ENCODE measurements at places on chromosomes 4 and X. TPM values are rescaled to one million over a fixed set of nuclear protein-coding genes. Genes with fewer than 3 reads are reported as not detected.
A peak's percentile ranks its signal among the peaks of the same experiment; 100 is the strongest.

The SSX2B gene
- not detected for total RNA-seq

The PAGE4 gene
- total RNA-seq: not detected

The TLL1 gene
- not detected for total RNA-seq

The PCDH18 gene
- total RNA-seq: not detected

The LRIT3 gene
- not detected for total RNA-seq

The RASSF6 gene
- total RNA-seq: not detected

The FGF5 gene
- total RNA-seq: not detected

The MAP7D2 gene
- 0.40 TPM for total RNA-seq

The CYSLTR1 gene
- total RNA-seq: 2.1 TPM

The FGD1 gene
- total RNA-seq: 0.12 TPM

The REPS2 gene
- total RNA-seq: not detected

DNA sequence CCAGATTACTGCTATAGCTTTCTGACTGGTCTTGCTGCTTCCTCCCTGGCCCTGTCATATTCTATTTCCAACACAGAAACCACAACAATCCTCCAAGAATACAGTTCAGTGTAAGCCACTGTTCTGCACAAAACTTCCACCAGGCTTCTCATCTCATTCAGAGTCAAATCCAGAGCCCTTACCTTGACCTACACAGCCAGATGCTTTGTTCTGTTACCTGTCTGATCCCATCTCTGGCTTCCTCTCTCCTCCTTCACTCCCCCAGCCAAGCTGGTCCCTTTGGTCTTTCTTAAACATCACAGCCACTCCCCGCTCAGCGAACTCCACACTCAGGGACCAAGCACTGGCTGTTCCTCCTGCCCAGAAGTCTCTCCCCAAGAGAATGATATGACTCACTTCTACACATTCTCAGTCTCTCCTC is 84.8 kb upstream of the BMP2K start:
- DNase-seq: no peak
- H3K27me3 ChIP-seq: peaks cover 21% of the 10 kb centered on the region
- no peak overlapping the region for H3K4me3 ChIP-seq
- no peaks in the 10 kb centered on the region for H3K36me3 ChIP-seq
- no peak overlapping the region for H3K27ac ChIP-seq

GRCh38 chr4:69196209-69196965 is 18.2 kb downstream of the UGT2B11 start:
- DNase-seq: no peak
- H3K27me3 ChIP-seq: no peaks in the 10 kb centered on the region
- H3K4me1 ChIP-seq: no peaks in the 10 kb centered on the region
- H3K27ac ChIP-seq: no peak overlapping the region
- no peak overlapping the region for H3K4me3 ChIP-seq
- H3K36me3 ChIP-seq: no peaks in the 10 kb centered on the region

- H3K36me3 ChIP-seq: no peaks in the 10 kb centered on the region
- peaks cover 3% of the 10 kb centered on the region for H3K4me1 ChIP-seq
- peaks cover 9% of the 10 kb centered on the region for H3K27me3 ChIP-seq
- no peak overlapping the region for H3K27ac ChIP-seq
- DNase-seq: no peak
- no peak overlapping the region for H3K4me3 ChIP-seq
Measured at GRCh38 chrX:53269536-53270107, 11.8 kb downstream of the IQSEC2 start.

DNA sequence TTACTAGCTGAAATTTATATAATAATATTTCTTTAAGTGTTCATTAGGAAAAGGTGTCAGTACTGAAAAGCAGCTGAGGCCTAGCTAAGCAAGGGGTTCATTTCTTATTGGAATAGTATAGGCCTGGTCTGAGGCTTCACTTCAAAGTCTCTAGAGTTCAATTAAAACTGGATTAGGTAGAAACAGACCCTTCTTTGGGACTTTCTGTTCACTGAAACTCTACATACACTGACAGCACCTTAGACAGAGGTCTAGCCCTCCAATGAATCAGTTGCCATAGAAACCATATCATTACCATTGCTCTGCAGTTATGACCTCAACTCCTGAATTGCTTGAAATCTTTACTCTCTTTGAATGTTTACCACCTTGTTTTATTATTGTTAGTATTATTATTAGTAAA is 86.4 kb upstream of the MAB21L2 start:
- no peaks in the 10 kb centered on the region for H3K36me3 ChIP-seq
- no peak overlapping the region for H3K27ac ChIP-seq
- no peaks in the 10 kb centered on the region for H3K27me3 ChIP-seq
- no peak overlapping the region for H3K4me3 ChIP-seq
- DNase-seq: no peak
- H3K4me1 ChIP-seq: peaks cover 2% of the 10 kb centered on the region

DNA sequence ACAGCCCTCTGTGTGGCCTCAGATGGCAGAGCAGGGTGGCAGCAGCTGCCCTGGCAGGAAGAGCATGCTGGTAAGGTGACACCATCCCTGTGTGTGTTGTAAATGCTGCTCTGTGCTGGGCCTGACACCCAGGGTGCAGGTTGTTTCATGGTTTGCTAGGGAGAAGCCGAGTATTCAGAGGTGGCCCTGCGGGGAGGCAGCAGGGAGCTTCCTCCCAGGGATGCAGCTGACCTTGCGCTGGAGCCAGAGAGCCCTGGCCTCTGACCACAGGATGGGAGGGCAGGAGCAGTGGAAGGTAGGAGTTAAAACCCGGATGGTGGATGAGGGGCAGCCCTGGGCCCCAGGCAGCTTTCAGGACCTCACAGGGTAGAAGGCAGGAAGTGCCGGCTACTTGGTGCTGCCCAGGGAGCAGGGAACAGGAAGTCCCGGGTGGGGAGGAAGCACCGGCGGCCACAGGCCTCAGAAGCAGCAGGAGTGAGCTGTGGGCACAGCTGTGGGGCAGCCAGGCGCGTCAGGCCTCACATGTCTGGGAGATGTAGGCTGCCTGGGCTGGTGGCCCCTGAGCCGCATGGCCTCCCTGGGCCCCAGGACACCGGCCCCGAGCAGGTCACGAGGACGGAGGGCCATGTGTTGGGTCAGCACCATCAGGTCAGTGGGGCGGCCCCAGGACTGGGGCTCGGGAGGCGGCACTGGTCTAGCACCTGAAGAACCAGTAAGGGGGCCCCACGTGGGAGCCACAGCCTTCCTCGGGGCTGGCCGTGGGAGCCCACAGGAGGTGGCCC is 19.1 kb downstream of the SH3BP2 start:
- H3K4me3 ChIP-seq: peak overlapping the region; percentile 84
- peak overlapping the region; percentile 82 for H3K27ac ChIP-seq
- H3K27me3 ChIP-seq: no peaks in the 10 kb centered on the region

GRCh38 chrX:128739539-128739938 is 687.3 kb upstream of the ACTRT1 start:
- H3K4me1 ChIP-seq: no peaks in the 10 kb centered on the region
- no peaks in the 10 kb centered on the region for H3K27me3 ChIP-seq
- H3K27ac ChIP-seq: no peak overlapping the region
- H3K4me3 ChIP-seq: no peak overlapping the region
- H3K36me3 ChIP-seq: no peaks in the 10 kb centered on the region

DNA sequence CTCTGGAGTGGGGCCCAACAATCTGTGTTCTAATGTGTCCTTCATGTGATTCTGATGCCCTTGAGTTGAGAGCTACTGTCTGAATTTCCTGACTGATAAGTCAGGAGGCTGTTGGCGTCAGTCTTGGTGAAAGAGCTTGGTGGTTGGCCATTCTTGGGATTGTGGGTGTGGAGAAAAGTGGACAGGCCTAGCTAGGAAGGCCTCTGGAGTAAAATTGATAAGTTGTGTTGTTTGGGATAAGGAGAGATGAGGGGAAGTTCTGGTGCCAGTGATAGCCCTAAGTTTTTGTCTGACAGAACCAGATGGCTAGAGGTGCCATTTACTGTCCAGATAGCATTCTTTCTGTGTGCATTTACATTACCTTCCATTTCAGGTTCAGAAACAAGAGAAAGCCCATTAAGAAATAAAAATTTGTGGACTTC is 11.7 kb downstream of the NSD2 start:
- no peaks in the 10 kb centered on the region for H3K27me3 ChIP-seq
- H3K36me3 ChIP-seq: peaks cover 37% of the 10 kb centered on the region
- peak overlapping the region; percentile 33 for H3K27ac ChIP-seq
- H3K4me3 ChIP-seq: no peak overlapping the region
- peaks cover 58% of the 10 kb centered on the region for H3K4me1 ChIP-seq

DNA sequence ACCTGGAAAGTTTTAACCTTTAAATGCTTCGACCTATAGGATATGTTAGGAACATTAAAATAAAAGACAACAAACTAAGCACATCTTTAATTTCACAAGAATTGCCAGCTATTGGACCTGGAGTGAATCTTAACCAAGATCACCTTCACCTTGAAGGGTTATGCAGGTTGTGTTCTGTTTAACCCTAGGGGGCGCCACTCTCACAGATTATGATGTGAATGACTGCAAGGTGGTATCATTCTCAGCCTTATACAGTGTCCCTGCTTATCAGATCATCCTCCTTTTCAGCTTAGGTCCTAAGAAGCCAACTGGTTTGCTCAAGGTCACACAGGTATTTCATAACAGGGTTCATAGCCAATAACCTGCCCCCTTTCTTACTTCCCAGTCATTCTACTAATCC is 23.5 kb downstream of the INTS6L start:
- H3K4me1 ChIP-seq: peaks cover 22% of the 10 kb centered on the region
- no peaks in the 10 kb centered on the region for H3K27me3 ChIP-seq

- no peaks in the 10 kb centered on the region for H3K36me3 ChIP-seq
- no peak overlapping the region for H3K4me3 ChIP-seq
- peaks cover 6% of the 10 kb centered on the region for H3K27me3 ChIP-seq
- H3K4me1 ChIP-seq: no peaks in the 10 kb centered on the region
- H3K27ac ChIP-seq: no peak overlapping the region
Measured at GRCh38 chr4:81675791-81676393, 204.2 kb upstream of the RASGEF1B start.

GRCh38 chr4:1690698-1691097 is 6.6 kb upstream of the FAM53A start:
- no peak for DNase-seq
- H3K4me3 ChIP-seq: no peak overlapping the region
- H3K27ac ChIP-seq: no peak overlapping the region
- H3K36me3 ChIP-seq: peaks cover 42% of the 10 kb centered on the region
- H3K4me1 ChIP-seq: peaks cover 4% of the 10 kb centered on the region
- H3K27me3 ChIP-seq: no peaks in the 10 kb centered on the region

DNA sequence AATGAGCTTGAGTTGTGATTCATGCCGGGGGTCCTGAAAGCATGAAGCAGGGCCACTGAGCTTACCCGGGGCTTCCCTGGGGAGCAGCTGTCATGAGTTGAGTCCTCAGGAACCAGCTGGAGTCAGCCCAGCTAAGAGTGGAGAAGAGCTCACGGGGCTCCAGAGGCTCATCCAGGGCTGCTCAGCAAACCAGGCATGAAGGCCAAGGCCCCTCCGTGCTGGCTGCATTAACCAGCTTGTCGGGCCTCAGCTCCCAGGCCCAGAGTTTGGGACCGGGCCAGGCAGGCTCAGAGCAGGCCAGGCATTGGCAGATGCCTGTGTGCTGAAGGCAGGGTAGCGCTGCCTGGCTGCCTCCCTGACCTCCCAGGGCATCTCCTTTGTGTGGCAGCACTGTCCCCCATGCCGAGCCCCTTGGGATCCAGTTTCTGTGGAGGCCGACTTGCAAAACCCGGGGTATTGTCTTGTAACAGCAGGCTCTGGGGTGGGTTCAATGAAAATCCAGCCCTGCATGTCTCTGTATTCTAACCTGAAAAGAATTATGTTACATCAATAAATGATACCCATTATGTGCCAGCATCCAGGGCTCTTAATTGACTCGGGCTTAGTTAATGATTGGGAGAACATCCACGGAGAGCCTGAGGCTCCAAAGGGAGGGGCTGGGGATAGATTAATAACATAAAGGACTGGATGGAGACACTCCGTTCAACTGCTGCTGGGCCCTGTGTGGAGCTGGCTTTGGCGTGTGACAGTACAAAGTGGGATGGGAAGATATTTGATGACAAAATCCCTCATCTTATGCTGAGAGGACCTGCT is 68.0 kb upstream of the MSX1 start:
- no peak for DNase-seq
- no peaks in the 10 kb centered on the region for H3K27me3 ChIP-seq
- H3K27ac ChIP-seq: no peak overlapping the region
- H3K4me3 ChIP-seq: no peak overlapping the region
- H3K36me3 ChIP-seq: peaks cover 7% of the 10 kb centered on the region

GRCh38 chr4:110175634-110176033 is 22.8 kb downstream of the ELOVL6 start:
- no peak for DNase-seq
- no peak overlapping the region for H3K4me3 ChIP-seq
- H3K27ac ChIP-seq: no peak overlapping the region
- no peaks in the 10 kb centered on the region for H3K4me1 ChIP-seq
- no peaks in the 10 kb centered on the region for H3K27me3 ChIP-seq
- peaks cover 30% of the 10 kb centered on the region for H3K36me3 ChIP-seq

DNA sequence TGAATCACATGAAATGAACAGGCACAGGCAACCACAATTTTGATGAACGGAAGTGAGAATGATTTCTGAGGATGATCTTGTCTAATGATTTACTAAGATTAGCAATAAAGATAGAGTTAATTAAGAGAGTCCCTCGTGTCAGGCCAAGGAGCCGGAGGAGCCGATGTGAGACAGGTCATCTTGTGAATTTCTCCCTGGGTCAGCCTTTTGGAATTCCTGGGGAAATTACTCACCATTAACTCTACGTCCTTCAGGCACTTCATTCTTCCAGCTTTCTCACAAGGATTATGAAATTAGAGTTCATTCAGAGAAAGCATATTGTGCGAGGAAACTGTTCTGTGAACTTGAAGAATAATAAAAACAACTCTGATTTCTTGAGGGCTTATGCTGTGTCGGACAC is 86.7 kb downstream of the PSAPL1 start:
- no peaks in the 10 kb centered on the region for H3K36me3 ChIP-seq
- H3K27me3 ChIP-seq: no peaks in the 10 kb centered on the region
- no peaks in the 10 kb centered on the region for H3K4me1 ChIP-seq
- H3K27ac ChIP-seq: no peak overlapping the region

- peaks cover 35% of the 10 kb centered on the region for H3K27me3 ChIP-seq
- H3K36me3 ChIP-seq: no peaks in the 10 kb centered on the region
- H3K27ac ChIP-seq: no peak overlapping the region
- H3K4me1 ChIP-seq: no peaks in the 10 kb centered on the region
Measured at GRCh38 chrX:153209347-153209746, 30.3 kb downstream of the MAGEA1 start.

- no peaks in the 10 kb centered on the region for H3K36me3 ChIP-seq
- DNase-seq: no peak
- H3K4me1 ChIP-seq: no peaks in the 10 kb centered on the region
- no peaks in the 10 kb centered on the region for H3K27me3 ChIP-seq
Measured at GRCh38 chr4:28792917-28793597, 1927.1 kb upstream of the PCDH7 start.

DNA sequence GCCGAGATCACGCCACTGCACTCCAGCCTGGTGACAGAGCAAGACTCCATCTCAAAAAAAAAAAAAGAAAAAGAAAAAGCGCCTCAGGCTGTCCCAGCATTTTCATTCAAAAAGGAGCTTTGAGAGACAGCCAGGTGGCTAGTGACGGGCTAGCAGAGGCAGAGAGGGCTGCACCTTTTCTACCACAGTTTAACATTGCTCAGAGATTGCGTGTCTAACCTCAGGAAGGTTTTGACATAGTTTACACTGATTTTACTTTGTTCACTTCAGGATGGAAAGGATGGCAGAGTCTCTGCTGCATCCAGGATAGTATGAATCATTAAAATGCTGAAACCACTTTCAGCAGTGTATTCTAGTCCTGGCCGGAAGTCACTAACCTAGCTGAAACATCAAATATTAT is 28.1 kb downstream of the ZFP42 start:
- no peaks in the 10 kb centered on the region for H3K36me3 ChIP-seq
- no peak overlapping the region for H3K27ac ChIP-seq
- H3K27me3 ChIP-seq: no peaks in the 10 kb centered on the region

- H3K27me3 ChIP-seq: peaks cover 2% of the 10 kb centered on the region
- no peak overlapping the region for H3K27ac ChIP-seq
- DNase-seq: no peak
- no peaks in the 10 kb centered on the region for H3K36me3 ChIP-seq
- H3K4me1 ChIP-seq: peaks cover 15% of the 10 kb centered on the region
Measured at GRCh38 chrX:9052081-9052480, 18.2 kb upstream of the FAM9B start.
